ENCODE measurements at places on chromosomes 4 and X.

DNA sequence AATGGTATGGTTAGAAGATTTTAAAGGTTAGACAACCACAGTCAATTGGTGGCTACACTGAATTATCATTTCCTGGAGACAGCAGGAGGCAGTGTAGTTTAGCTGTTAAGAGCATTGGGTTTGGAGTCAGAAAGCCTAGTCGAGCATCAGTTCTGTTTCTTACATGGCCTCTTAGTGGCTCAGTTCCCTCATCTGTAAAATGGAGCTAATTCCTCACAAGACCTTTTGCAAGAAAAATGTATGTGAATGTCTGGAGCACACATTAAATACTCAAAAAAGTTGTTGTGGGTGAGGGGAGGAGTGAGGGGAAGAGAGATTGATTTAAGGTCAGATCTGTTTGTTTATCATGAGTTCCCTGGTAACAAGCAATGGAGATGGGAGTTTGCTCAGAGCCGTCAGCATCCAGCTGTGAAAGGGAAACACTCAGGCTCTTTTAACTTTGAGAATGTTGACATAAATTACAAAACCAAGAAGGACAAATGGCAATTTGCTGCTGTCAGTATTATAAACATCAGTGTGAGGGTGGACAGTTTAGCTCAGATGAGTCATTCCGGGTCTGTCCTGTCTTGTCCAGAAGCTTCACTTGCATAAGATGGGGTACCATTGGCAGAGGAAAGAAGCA is 98.2 kb upstream of the PGRMC2 start:
- no peak for DNase-seq

- DNase-seq: no peak
Observed at GRCh38 chr4:5980436-5981155, 37.6 kb downstream of the C4orf50 start.

DNA sequence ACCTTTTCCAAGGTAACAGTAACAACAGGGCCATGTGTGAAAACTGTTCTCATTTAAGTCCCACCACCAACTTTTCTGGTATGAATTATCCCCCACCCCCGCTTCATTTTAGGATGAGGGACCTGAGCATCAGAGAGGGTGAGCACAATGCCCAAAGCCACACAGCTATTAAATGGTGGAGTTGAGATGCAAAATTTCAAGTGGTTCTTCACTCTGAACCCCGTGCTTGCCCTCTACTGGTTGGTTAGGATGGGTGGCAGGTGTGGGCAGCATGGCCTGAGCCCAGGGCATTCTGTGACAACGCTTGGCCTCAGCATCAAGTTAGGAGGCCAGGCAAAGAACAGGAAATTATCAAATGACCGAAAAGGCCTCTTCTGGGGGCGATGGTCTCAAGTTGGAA is 33.5 kb downstream of the MED28 start:
- DNase-seq: no peak

DNA sequence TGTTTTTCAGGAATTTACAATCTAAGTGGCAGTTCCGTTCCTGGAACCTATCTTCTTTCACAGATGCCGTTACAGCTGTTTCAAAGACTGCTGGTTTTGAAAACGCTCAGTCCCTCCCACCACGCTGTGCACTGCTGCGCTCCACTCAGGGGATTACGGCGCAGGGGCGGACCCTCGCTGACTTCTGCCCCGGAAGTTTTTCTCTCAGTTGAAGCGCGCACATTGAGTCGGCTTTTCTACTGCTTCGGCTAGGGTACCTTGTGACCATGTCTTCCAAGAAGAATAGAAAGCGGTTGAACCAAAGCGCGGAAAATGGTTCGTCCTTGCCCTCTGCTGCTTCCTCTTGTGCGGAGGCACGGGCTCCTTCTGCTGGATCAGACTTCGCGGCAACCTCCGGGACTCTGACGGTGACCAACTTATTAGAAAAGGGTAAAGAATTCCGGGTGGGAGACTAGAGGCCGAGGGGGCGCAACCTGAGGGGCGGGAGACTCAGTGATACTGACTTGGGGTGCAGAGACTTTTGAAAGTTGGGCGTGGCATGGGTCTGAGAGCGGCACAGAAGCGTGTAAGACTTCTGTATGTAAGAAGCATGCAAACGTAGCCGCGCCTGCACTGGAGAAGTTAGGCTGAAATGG is 597 bp upstream of the NUDT6 start:
- DNase-seq: peak; percentile 90

- no peak for DNase-seq
Observed at GRCh38 chr4:26402458-26402857, 81.6 kb downstream of the RBPJ start.

GRCh38 chrX:15202454-15203177 is 67.3 kb downstream of the ASB9 start:
- no peak for DNase-seq

DNA sequence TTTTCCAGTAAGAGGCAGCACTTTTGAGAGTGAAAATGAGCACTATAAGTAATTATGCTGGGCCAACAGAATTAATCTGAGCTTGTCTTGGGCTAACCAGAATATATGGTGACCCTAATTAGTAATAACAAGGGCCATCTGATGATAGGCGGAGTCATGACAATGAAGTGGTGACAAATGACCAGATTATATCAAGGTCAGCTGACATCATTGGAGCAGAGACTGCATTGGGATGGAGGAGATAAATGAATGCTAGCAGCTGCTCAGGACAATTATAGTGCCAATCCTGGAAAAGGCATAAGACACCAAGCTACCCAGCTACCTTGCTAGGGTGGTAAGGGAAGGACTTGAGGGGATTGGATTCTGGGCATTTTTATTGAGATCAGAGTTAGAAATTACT is 1548.7 kb downstream of the RPA4 start:
- no peak for DNase-seq

DNA sequence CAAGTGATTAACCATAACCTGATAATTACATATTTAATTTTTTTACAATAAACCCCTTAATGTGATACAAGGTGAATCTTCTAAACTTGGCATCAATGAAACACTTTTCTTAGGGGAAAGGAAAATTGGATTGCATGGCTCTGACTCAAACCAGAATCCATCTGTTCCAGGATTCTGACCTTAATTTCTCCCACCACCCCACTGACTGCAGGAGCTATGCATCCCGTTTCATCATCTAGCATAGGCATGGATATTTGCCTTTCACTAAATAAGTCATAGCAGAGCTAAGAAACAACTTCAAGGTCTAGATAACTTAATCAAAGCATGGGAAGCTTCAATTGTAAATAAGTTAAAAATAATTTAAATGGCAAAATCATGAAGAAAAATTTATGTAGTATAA is 156.3 kb downstream of the BTC start:
- no peak for DNase-seq

GRCh38 chr4:73450398-73451004 is 14.5 kb downstream of the AFP start:
- no peak for DNase-seq

DNA sequence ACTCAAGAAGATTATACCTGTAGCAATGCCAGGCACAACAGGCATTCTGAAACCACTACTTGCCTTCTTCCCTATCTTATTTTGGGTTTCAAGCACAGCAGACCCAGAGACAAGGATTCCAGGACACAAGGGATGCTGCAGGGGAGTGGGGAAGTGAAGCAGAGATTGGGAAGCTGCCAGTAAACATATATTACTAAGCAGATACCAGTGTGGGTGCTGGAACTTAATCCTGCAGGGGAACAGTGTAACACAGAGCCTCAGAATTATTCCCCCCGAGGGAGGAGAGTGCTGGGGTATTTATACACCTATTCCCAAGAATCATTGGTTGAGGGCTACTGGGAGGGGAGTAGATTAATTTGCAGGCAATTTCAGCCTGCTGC is 33.3 kb upstream of the MAML3 start:
- no peak for DNase-seq

GRCh38 chr4:1991596-1992434 is 17.0 kb downstream of the NELFA start:
- DNase-seq: no peak

GRCh38 chr4:58502839-58503238 is 1392.7 kb upstream of the IGFBP7 start:
- no peak for DNase-seq

DNA sequence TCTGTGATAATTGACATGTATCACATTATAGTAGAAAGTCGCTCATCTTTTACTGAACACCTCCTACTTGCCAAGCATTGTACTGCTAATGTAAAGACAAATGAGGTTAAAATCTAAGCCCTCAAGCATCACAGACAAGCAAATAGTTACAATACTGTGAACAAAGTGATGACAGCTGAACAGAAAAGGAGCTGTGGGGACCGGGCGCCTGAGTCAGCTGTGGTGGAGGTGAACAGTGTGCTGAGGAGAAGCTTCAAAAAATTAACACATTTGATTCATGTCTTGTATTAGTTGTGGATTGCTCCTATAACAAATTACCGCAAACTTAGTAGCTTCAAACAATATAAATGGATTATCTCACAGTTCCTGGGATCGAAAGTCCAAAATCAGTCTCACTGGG is 124.3 kb downstream of the MAPK10 start:
- DNase-seq: no peak

DNA sequence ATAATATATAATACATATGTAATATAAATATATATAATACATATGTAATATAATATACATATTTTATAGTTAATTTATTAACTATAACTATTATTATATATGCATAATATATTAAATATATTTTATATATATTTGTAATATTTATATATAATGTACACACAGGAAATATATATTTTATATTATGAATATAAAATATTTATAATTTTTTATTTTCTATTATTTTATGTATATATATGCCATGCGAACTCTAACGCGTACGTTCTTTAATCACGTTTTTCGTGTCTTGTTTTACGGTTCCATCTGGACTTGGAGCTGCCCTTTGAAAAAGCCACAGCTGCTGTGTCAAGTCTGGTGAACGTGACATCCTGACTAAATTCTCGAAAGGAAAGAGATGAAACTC is 332.1 kb downstream of the ASMT start:
- no peak for DNase-seq

DNA sequence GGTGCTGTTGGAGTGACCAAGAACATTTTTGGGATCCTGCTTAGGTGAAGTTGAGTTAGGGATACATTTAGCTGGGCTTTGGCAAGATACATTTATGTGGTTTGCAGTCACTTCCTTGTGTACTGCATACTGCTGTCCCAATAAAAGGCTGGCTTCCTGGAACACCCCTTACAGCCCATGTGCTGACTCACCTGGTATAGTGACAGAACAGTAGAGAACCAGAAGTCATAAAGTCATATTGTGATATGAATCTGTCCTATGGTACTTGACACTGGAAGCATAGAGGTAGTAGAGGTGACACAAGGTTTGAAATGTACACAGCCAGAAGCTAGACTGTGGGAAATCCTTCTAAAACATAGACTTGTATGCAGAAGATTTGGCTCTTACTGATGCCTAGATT is 55.3 kb upstream of the SLC25A43 start:
- DNase-seq: no peak

GRCh38 chr4:109294006-109294405 is 8.5 kb downstream of the COL25A1 start:
- no peak for DNase-seq

GRCh38 chr4:172986114-172986513 is 182.5 kb upstream of the GALNT7 start:
- no peak for DNase-seq

GRCh38 chrX:115650449-115650848 is 89.5 kb downstream of the PLS3 start:
- DNase-seq: no peak

GRCh38 chr4:4339504-4340085 is 47.3 kb upstream of the NSG1 start:
- no peak for DNase-seq

DNA sequence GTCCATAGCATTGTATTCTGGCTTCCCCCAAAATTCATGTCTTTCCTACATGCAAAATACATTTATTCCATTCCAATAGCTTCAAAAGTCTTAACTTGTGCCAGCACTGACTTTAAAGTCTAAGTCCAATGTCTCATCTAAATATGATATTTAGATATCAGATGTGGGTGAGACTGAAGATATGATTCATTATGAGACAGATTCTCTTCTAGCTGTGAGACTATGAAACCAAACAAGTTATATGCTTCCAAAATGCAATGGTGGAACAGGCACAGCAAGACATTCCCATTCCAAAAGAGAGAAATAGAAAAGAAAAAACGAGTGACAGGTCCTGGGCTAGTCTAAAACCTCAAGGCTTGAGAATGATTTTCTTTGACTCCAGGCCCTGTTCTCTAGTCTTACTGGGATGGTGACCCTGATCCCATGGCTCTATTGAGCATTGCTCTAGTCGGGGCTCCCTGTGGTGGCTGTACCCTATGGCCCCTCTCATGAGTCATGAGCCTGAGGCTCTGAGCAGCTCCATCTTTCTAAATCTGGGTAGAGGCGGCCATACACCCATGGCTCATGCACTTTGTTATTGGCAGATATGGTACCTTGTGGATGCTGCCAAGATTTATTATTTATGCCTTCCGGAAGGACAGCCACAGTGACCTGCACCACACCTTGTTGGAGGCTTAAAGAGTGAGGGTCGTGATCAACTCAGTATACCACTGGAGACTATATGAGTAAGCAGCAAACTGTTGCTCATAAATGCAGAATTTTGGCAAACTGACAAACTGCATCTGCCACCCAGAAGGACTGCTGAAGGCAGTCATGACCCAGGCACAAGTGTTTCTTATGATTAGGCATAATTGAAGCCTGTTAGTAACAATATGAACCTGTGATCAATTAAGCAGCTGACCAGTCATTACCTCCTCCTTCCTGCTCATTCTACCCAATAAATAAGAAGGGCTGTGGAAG is 38.5 kb upstream of the BOD1L1 start:
- no peak for DNase-seq

DNA sequence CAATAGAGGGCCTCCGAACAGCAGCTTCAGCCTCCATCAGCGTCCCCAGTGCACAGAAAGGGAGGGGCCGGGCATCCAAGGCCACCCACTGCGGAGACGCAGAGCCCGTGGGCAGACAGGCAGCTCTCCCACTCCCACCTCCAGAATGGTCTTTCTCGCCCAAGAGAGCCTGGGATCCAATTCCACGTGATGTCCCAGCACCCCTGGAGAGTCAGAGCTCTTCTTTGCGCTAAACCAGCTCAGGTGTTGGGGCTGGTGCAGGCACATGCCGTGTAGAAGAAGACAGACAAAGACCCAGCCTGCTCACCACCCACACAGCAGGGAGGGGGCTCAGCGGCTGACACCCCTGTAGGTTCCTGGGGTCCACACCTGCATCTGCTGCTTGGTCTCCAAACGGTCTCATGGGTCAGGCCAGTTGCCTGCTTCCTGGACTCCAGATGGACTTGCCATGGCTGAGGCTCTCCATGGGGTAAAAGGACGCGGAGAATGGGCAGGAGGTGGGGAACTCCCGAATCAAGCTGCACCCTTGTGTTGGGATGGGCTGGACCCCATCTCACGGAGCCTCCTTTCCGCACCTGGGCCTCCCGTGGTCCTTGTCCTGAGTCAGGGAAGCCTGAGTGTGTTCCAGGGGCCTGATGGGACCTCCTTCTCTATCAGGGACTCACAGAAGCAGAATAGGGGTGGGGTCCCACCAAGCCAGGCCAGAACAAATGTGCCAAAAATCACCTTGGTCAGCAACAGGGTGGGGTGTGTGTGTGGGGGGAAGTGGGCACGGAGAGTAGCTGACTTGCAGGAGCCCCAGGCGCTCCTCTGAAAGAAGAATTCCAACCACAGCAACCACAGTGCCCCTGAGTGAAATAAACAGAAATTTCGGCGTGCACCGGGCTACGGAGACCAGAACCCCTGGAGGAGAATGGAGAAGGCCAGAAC is 11.6 kb upstream of the ASMTL start:
- no peak for DNase-seq

All from activated T-helper 1 cell treated with anti-CD3 and anti-CD28 coated beads, Interleukin-12 subunit alpha, Interleukin-12 subunit beta, Interleukin-2, Interleukin-4 antibody, amounts not matched to agents 30 ng/mL and 10 ng/mL and 1 ng/mL, durations not matched to agents 14 hours and 24 hours and 36 hours (primary cell).